ENCODE measurements at places on chromosomes 2 and 18.

DNA sequence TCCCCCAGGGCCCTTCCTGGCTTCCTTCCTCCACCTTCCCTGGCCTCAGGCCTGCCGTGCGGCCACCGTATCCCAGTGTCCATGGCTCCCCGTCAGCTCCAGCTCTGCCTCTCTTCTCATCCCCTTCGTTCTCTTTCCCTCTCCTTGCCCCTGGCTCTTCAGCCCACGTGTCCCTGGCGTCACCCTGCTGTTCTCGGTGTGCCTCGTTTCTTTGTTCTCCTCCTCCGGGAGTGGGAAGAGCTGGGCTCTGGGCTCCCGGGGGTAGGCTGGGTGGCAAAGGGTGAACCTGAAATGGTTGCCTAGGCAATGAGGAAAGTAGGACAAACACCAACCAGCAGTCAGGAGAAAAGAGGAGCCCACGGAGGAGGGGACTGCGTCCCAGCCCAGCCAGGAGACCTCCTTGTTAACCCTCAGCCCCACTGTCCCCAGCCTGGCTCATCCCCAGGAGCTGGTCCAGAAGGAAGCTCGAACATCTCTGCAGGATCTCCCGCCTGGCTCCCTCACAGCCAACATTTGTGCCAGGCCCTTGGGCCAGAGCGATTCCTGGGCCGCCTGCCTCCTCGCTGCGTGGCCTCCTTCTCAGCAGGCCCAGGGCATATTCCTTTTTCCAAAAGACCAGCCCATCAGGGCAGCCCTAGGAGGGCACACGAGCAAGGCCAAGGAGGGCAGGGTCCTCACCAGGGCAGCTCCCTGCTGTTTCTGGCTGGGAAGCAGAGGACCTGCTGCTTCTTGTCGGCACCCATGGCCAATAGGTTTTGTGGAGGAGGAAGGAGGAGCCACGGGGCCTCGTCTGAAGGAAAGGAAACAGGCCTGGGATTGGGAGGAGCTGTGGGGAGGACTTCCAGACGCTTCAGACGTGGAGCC lies 30.9 kb upstream of the DNMT3A start:
- DNase-seq = no peak

DNA sequence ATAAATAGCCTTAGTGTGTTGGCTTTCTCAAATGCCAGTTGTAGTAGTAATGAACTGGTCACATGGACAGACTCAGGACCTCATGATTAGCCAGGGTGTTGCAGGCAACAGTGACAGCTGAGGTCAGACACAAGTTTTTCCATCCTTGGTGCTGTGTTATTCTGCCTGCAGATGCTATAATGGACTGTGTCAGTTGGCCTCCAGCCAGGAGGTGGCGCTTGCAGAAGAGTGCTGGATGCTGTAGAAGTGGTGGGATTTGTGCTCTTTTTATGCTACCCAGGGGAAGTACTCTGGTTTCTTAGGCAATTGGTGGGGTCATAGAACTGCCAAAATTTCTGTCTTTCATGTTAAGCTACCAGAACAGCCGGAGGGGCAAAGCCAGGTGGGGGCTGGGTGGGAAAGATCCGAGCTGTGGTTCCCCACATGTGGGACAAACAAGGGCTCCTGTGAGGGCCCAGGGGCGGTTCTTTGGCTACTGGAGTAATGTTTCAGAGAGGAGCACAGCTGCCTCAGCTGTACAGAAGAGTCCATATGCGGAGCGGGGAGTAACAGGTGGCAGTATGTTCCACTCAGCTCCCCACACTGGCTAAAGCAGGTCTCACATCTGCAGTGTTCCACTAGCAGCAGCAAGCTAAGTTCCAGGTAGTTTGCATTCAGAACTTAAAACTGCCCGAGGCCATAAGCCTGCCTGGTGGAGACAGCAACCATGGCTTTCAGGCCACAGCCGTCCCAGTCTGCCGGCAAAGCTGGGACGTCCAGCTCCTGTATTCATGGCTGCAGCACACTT lies 104.4 kb downstream of the GULP1 start:
- no peak for DNase-seq

DNA sequence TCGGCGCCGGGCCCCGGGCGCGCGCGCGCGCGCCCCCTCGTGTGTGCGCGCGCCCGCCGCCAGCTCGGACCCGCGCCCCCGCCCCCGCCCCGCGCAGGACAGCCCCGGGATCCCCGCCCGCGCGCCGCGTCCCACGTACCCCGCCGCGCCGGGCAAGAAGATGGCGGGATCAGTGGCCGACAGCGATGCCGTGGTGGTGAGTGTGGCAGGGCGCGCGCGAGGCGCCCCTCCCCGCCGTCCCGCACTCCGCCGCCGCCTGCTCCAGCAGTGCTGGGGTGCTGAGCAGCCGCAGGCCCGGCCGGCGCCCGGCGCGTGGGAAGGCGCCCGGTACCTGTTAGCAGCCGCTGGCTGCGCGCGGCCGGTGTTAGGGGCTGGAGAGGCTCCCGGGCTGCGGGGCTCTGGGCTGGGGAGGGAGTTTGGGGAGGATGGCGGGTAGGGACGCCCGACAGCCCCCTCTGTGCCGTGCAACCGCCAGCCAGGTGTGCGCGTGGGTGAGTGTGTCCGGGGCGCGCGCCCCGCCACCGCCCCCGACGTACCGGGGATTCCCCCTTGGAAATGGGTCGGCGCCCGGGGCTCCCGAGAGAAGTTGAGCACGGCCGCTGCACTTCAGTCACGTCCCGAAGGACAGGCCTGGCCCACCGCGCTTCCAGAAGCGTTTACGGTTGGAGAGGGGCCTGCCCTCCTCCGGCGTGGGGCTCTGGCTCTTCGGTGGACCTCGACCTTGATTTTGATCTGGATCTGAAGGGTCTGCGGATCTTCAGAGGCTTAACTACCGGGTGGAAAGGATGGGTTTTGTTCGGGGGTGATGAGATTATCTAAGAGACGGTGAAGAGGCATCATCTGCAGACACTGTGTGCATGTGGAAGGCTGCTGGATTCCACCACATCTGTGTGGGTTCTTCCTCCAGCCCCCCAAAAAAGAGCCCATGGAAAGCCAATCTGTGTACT lies 697 bp downstream of the LGALSL start:
- peak; percentile 23 for DNase-seq

DNA sequence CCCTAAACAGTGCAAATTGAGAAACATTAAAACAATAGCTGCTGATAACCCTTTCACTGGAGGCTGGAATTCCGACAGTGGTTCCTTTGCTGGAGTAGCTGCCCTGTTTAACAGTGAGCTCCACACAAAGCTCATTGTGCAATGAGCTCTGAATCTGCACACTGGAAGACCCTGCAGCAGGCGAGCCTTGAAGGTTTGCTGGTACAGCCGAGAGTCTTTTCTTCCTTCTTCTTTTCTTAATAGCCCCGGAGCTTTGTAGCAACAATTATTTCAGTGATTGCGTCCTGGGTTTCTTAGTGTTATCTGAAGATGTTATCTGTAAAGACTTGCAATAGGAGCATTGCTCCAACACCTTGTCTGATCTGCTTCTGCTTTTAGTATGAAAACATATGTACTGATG lies 50.8 kb upstream of the CXCR4 start:
- no peak for DNase-seq

- no peak for DNase-seq
Measured at GRCh38 chr2:60552078-60552850, 1.2 kb downstream of the BCL11A start.

GRCh38 chr2:223084873-223085272 lies 32.9 kb downstream of the KCNE4 start:
- peak; percentile 86 for DNase-seq

- peak; percentile 32 for DNase-seq
Measured at GRCh38 chr2:153074207-153074606, 355.8 kb downstream of the ARL6IP6 start.

DNA sequence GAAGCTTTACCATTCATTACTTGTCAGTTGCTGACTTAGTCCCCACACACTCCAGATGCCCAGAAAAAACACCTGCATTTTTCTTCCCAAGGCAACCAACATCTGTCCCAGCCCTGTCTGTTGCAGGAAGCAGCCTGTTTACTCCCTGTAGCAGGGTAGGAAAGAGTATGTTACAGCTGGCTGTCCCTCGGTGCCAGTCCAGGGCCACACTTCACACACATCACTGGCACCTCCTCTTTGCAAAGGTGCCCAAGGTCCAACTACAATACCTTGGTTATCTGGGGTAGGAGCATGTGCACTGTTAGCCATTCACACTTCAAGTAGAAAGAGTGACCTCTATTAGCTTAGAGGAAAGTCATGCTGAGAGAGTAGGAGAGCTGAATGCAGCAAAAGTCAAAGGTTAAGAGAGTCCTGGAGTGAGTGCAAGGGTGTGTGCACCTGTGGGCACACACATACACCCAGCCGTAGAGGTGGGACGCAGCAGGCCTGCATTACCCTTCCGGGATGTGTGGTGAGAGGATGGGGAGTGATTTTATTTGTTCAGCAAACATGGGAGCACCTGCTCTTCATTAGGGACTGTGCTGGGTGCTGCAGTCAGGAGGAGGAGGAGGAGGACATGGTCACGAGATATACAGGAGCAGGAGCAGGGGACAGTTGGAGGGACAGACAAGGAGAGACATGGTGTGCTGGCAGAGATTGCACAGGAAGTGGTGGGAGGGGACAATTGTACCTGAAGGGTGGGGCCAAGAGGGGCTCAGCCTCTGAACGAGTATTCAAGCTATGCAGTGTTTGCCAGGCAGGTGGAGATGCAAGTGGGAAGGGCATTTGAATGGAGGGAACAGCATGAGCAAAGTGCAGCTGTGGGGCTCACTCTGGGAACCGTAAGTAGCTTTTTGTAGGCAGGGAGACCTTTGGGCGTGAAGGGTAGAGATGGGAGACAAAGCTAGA lies 69.8 kb downstream of the TSN start:
- DNase-seq = no peak

- DNase-seq = no peak
Measured at GRCh38 chr2:109275120-109276012, 146.4 kb downstream of the SH3RF3 start.

GRCh38 chr2:113174376-113174750 lies 592 bp downstream of the PSD4 start:
- no peak for DNase-seq
